ENCODE measurements at places on chromosomes 1 and 21. TPM values are rescaled to one million over a fixed set of nuclear protein-coding genes. Genes with fewer than 3 reads are reported as not detected.

SLC39A1 gene
- 103 TPM for polyA plus RNA-seq

DISC1 gene
- 0.98 TPM for polyA plus RNA-seq

GRCh38 chr1:173257805-173258204, 50.7 kb upstream of the TNFSF4 start:
- no peak overlapping the region for H3K4me3 ChIP-seq
- no peak overlapping the region for H3K27ac ChIP-seq
- H3K36me3 ChIP-seq: no peaks in the 10 kb centered on the region
- no peaks in the 10 kb centered on the region for H3K4me1 ChIP-seq

DNA sequence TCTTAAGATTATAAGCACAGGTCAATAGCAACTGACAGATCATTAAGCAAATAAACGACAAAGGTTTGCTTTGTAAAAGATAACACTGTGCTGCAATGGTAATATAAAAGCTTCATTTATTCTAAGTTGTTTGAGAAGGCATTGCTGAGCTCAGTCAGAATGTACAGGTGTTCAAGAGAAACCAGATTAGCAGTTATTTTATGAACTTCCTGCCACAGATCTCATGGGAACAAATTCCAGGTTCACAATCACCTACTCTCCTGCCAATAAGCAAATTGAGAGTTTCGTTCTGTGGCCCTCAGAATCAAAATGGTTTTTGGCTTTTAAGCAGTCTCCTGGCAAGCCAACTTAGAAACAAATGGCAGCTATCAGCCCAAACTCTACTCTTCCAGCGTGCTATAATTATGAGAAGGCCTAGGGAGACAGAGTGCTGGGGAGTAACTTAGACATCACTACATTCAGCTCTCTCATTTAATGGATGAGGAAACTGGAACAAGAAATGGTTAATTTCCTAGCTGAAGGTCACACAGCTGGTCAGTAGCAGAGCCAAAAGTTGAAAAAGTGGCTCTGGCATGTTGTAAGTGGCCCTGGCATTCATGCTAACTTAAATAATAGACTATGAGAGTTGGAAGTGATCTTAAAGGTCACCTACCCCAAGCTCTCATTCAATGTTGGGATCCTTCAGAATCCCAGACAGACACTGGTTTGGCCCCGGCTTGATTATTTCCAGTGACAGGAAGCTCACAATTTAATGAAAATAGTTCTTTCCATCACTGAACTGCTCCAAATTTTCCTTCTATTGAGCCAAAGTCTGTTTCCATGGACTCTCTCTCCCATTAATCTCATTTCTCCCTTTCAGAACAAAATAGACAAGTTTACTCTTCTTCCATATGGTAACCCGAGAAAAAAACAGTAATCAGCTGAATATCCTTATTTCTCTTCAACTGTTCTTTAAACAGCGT, 82.6 kb upstream of the EDEM3 start:
- no peaks in the 10 kb centered on the region for H3K27me3 ChIP-seq
- no peak overlapping the region for H3K4me3 ChIP-seq
- peak; percentile 32 for DNase-seq
- no peaks in the 10 kb centered on the region for H3K36me3 ChIP-seq
- H3K27ac ChIP-seq: peak overlapping the region; percentile 75
- H3K4me1 ChIP-seq: peaks cover 6% of the 10 kb centered on the region

- no peaks in the 10 kb centered on the region for H3K4me1 ChIP-seq
- no peak overlapping the region for H3K27ac ChIP-seq
- H3K27me3 ChIP-seq: no peaks in the 10 kb centered on the region
- H3K36me3 ChIP-seq: peaks cover 21% of the 10 kb centered on the region
- H3K4me3 ChIP-seq: no peak overlapping the region
- DNase-seq: no peak
These were observed 30.7 kb downstream of the NOL9 start for GRCh38 chr1:6523566-6523965.

GRCh38 chr1:230132758-230133157, 65.7 kb downstream of the GALNT2 start:
- no peak overlapping the region for H3K4me3 ChIP-seq
- DNase-seq: no peak
- no peaks in the 10 kb centered on the region for H3K4me1 ChIP-seq
- no peaks in the 10 kb centered on the region for H3K27me3 ChIP-seq
- no peak overlapping the region for H3K27ac ChIP-seq
- peaks cover 2% of the 10 kb centered on the region for H3K36me3 ChIP-seq

Measured in lung (tissue), 17 donors.